GM19239 (cell line): ENCODE measurements at places on chromosomes 1 and 21.

DNA sequence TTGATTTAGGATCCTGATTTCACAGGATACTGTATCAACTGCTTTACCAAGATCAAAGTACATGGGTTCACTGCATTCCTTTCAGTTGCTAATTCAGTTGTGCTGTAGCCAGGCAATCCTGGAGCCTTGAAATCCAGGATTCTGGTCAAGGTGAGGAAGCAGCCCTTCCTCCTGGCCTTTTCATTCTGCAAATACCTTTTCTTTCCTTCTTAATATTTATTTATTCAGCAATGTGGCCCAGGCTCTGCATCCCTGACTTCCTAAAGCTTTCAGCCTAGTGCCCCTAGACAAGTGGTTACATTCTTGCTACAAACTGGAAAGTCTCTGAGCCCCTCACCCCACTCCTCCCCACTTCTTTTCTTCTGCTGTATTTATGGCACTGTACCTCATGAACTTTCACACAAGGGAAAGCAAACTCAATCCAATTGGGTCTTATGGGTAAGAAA is 16.2 kb downstream of the LRRC8D start:
- DNase-seq, result no peak

- peak; percentile 20 for DNase-seq
Measured at GRCh38 chr1:35505911-35506798, 51.0 kb downstream of the KIAA0319L start.

GRCh38 chr1:176187001-176187400 is 20.1 kb downstream of the COP1 start:
- DNase-seq, result no peak

- DNase-seq, result no peak
Measured at GRCh38 chr1:44780583-44781121, 5.3 kb downstream of the RPS8 start.

- no peak for DNase-seq
Measured at GRCh38 chr1:155012026-155012546, 9.5 kb downstream of the ZBTB7B start.

DNA sequence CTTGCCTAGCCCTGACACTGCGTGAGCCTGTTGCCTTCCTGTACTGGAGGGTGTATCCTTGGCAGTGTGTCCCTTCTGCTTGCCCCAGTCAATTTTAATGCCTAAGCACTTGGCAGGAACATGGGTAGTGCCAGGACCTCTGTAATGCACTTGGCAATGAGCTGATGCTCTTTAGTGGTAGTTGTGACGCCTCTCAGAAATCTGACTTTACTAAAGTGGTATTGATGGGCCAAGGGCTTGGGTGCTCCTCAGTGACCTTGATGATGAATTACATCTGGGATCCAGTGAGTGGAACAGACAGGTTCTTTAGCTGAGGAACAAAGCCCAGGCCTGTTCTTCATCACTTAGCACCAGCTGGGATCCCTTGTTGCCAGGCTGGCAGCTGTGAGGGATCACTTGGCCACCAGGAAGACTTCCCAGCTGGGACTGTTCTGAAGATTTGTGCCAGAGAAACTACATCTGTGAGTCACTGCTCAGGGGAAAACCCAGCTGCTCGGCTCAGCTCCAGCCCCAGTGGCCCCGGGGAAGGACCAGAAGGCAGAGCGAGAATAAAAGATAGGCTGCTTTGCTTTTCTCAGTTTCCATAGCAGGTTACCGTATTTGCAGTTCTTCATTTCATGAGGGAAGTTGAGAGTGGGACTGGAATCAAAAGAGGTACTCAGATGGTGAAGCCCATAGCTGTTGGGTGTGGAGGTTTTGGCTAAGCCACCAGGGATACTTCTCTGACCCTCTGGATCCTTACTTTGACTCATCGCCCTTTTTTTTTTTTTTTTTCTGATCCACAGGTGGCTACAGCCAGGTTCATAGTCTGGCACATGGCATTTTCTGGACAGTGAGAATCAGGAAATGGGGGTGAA is 28.5 kb upstream of the KCNA2 start:
- DNase-seq, result peak; percentile 27

DNA sequence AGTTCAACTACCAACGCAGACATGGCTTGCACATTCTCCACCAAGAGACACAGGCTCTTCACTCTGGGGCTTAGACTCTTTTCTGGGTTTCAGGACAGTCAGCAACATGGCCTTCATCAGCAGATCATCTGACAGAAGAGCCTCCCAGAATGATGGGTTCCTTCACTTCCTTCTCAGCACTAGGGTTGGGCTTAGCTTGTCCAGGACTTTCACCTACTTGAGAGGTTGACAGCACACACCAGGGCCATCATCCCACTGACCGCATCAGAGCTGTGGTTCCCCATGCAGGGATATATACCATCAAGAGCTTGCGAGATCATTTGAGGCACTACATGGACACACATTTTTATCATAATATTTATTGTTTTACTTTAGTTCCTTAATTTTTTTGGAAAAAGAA is 10.4 kb upstream of the NCF2 start:
- no peak for DNase-seq
